Jurkat, Clone E6-1 (cell line): ENCODE measurements at places on chromosomes 7 and 10.

DNA sequence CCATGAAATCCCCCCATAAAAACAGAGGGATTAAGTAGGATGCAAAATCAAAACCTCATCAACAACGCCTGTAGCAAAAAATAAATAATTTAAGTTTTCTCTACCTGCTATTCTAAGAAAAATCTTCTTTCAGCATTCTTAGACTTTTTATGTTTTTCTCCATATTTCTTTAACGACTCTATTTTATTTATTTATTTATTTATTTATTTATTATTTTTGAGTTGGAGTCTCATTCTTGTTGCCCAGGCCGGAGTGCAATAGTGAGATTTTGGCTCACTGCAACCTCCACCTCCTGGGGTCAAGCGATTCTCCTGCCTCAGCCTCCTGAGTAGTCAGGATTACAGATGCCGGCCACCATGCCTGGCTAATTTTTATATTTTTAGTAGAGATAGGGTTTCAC lies 192.5 kb downstream of the SEMA3E start:
- no peak for DNase-seq

DNA sequence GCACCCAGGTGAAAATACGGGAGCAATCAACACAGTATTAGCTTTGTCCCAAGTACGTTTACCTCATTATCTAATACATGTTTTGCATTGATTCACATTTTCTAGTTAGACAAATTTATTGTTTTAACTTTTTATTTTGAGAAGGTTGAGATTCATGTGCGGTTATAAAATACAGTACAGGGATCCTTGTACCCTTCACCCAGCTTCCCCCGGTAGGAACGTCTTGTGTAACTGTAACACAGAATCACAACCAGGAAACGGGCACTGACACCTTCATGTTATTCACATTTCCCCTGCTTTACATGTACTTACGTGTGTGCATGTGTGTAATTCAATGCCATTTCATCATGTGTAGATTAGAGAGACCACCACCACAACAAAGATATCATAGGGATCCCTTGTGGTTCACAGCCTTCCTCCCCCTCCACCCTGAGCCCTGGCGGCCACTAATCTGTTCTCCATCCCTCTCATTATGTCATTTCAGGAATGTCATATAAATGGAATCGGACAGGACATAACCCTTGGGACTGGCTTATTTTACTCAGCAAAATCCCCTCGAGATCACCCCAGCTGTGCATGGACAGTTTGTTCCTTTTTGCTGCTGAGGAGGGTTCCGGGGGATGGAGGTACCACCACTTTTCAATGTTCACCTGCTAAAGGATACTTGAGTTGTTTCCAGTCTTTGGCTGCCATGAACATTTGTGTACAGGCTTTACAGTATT lies 46.5 kb upstream of the C10orf71 start:
- no peak for DNase-seq

DNA sequence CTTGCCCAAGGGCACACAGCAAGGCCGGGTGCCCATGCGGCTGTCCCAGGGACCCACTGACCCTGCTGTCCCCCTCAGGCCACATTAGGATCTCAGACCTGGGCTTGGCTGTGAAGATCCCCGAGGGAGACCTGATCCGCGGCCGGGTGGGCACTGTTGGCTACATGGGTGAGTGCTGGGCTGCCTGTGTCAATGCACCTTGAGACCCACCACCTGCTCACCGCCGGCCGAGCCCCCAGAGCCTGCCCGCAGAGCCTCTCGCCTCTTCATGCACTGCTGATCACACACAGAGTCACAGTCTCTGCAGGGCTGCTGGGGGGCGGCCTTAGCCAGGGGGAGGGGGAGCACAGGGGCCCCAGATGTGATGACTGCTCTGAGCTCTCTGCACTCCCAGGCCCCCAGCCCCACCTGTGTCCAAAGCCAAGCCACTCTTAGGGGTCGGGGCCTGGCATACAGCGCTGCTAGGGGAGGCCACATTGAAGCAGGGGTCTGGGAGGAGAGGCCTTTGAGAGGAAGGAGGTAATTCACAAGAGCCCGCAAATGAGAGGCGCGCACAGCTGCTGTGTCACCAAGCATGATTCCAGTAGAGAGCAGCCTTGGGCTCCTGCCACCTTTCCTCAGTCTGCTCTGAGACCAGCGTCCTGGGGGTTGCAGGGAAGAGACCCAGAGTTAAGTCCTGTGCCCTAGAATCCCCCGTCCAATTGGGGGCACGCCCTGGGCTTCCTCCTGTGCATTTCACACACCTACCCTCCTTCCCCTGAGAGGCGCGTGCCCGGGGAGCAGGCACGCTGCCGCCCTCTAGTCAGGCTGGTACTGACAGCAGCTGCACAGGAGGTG lies 100.4 kb downstream of the RGS10 start:
- DNase-seq = peak; percentile 25

GRCh38 chr7:108099713-108100112 lies 30.4 kb downstream of the LAMB4 start:
- DNase-seq = no peak

- no peak for DNase-seq
Observed at GRCh38 chr7:30133736-30134610, 813 bp upstream of the MTURN start.

- DNase-seq = peak; percentile 22
Observed at GRCh38 chr10:127715782-127716378, 21.1 kb upstream of the FOXI2 start.

- DNase-seq = no peak
Observed at GRCh38 chr7:121026577-121027111, 38.1 kb downstream of the CPED1 start.

DNA sequence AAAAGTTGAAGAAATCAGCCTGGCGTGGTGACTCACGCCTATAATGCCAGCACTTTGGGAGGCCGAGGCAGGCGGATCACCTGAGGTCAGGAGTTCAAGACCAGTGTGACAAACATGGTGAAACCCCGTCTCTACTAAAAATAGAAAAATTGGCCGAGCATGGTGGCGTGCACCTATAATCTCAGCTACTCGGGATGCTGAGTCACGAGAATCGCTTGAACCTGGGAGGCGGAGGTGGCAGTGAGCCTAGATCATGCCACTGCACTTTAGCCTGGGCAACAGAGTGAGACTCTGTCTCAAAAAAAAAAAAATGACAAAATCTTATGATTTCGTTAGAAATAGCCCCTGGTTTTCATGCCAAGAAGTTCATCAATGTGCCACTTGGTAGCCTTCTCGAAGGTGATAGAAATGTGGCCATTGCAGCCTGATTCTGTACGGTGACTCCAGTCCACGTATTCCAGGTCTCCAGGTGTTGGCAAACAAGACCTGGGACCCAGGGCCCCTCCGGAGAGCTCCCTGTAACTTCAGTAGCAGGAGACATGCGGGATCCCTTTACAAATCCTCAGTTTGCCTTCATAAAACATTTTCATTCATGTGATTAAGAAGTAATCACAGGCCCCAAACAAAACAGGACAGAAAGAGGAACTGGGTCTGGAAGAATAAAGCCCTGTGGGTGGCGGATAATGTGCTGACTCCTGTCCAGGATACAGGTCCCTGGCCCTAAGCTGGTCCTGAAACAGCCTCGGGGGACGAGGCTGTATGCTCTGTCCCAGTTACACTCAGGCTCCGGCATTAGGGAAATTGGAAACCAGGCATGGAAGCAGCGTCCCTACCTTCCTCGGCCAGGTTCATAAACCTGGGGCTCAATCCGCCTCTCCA lies 207.3 kb upstream of the SH2B2 start:
- no peak for DNase-seq

- DNase-seq = no peak
Observed at GRCh38 chr10:99921948-99922347, 87.8 kb downstream of the DNMBP start.

DNA sequence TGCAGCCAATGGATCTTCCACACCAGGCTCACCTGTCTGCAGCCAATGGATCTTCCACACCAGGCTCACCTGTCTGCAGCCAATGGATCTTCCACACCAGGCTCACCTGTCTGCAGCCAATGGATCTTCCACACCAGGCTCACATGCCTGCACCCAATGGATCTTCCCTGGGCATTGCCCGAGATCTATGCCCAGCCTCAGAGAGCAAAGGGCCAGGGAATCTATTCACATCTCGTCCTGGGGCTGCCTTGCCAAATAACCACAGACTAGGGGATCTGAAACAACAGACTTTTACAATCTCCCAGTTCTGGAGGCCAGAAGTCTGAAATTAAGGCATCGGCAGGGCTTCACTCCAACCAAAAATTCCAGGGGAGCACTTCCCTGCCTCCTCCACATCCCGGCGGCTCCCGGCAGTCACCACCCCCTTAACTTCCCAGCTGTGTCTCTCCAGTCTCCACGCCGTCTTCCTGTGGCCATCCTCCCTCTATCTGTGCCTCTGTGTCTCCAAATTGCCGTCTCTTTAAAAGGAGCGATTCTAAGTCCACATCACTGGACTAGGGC lies 92.4 kb upstream of the PPP2R2D start:
- no peak for DNase-seq

- DNase-seq = no peak
Observed at GRCh38 chr10:27470885-27471284, 33.2 kb upstream of the RAB18 start.

DNA sequence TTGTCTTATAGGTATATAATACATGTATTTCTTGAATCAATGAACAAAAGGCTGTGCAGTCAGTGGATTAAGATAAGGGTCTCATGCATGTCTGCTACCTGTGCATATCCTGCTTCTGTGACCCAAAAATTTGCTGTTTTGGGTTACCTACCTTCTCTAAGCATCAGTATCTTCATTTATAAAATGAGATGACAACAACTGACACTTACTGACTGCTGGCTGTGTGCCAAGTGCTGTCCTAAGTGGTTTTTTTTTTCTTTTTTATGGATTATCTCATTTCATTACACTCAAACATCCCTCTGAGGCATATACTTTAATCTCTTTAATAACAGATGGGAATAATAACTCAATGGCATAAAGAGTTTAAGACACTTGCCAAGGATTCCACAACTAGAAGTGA lies 2.1 kb downstream of the PDK4 start:
- no peak for DNase-seq

GRCh38 chr7:954330-955238 lies at the start of gene ADAP1:
Gene ADAP1, minus strand, starts transcription at chr7:954680. Its CDS starts 203 bp downstream, at chr7:954477.
- DNase-seq = no peak

GRCh38 chr7:23357190-23358093 lies 58.3 kb downstream of the MALSU1 start:
- peak; percentile 45 for DNase-seq

DNA sequence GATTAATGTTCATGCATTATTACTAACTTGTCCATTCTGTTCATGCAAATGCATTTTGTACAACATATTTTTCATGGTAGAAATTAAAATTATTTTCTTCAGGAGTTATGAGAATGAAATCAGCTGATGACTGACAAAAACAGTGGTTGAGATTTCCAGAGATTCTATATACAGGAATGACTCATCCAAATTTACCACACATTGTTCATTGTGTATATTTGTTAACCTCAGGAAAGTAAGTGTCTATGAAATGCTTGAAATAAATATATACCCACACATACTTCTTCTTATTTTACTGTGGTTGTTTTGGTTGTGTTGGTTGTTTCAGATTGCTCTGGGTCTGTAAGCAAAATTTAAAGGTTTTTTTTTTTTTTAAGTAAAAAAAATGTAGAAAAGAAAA lies 108.1 kb upstream of the SP8 start:
- DNase-seq = no peak

- DNase-seq = no peak
Observed at GRCh38 chr10:129919358-129919757, 44.7 kb downstream of the EBF3 start.

DNA sequence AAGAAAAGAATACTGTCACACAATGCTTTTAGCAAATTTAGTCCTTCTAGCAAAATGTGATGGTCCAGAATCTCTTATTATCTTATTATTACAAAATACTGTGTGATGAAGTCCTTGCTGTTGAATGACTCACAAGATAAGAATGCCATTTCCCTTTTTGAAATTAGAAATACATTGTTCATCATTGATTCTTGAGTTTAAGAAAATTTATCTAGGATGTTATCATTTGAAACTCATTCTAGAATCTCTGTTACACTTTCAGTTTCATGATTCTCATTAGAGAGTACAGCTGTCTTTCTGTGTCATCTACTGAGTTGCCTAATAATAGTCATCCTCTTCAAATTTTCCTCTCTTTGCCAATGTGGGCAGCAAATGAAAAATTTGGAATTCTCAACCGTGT lies 9.6 kb downstream of the ZKSCAN5 start:
- DNase-seq = no peak

DNA sequence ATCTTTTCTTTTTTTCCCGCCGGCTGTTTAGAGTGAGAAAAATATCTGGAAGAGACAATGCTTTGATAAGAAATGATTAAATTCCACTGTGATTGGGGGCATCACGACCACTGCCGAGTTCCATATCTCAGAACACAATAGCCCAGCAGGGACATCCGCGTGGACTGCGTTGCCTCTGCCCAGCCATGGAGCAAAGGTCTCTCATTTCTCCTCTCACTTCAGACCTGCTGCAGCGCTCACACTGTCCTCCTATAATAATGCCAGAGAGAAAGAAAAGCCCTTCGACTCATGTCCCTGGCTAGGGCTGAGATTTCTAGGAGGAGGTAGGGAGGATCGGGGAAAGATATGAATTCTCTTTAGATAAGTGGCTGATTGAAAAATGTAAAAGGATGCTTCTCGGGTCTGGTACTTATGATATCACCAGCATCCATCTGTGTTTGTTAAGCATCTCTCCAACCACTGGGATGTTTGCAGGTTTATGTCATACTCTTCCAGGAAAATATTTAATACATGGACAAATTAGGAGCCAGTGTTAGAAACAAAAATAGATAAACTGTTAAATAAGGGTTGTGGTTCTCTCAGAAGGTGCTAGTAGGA lies 472.9 kb upstream of the AKR1E2 start:
- no peak for DNase-seq

DNA sequence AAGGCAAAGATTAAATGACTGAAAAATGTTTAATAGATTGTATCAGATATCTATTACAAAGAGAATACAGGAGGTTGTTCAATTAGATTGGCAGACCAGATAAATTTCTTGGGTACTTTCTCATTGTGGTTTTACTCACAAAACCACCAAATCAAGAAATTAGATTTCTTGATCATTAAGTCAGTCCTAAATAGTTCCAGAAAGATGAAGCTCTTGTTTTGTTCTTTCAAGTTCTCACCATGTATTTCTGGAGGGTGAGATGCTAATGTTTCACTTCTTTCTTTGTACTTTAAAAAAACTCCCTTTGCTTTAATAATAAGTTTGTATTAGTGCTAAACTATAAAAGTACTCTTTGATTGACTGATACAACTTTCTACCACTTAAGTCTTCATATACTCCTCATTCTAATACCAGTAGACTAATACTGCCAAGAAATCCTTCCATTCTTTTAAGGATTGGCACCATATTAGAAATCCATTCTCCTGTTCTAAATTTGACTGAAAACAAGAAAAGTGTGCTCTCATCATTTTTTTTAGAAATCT lies 69.4 kb downstream of the RNF133 start:
- no peak for DNase-seq

GRCh38 chr10:121305066-121305465 lies 293.2 kb downstream of the FGFR2 start:
- no peak for DNase-seq

DNA sequence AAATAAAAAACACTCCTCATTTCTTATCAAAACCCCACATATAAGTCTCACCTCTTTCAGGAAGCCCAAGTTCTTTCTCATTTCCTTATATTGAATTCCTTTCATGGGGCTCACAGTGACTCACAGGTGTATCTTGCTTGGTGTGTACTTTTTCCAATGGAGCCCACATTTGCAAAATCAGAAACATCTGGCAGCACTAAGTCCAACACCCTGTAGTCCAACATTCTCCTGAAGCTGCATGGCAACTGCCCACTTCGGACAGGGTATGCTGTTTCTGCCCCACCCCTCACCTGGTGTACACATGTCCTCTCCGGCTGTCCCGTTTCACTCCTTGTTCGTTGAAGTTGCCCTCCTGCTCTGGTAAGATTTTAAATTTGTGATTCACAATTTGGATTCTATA lies 544.1 kb downstream of the SORCS3 start:
- DNase-seq = no peak
